NCI-H526 (cell line): ENCODE measurements at places on chromosomes 11 and 22.

- no peak for DNase-seq
Measured at GRCh38 chr11:117643606-117644300, 153.3 kb downstream of the DSCAML1 start.

DNA sequence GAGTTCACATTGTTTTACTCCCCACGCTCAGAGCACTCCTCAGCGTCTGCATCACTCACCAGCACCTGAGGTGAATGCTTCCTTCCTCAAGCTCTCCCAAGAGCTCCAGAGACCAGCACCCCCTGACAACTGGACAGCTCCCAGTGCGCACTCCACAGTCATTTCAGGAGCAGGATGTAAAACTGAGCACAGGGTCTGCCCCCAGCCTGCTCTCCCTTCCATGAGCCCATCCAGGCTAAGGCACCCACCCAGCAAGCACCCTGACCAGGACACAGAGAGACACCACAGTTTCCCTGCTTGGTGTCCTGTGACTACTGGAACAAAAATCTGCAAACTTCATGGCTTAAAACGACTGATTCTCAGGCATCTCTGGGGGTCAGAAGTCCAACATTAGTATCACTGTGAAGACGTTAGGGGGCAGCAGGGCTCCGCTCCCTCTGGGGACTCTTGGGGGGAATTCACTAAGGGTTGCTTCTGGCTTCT, 3.3 kb downstream of the SCGB1D2 start:
- DNase-seq: no peak

GRCh38 chr11:115926601-115927000, 422.4 kb upstream of the CADM1 start:
- DNase-seq: no peak

GRCh38 chr11:8800520-8801110, 110.4 kb upstream of the AKIP1 start:
- DNase-seq: no peak

GRCh38 chr11:18193010-18193409, 20.4 kb downstream of the MRGPRX4 start:
- no peak for DNase-seq

DNA sequence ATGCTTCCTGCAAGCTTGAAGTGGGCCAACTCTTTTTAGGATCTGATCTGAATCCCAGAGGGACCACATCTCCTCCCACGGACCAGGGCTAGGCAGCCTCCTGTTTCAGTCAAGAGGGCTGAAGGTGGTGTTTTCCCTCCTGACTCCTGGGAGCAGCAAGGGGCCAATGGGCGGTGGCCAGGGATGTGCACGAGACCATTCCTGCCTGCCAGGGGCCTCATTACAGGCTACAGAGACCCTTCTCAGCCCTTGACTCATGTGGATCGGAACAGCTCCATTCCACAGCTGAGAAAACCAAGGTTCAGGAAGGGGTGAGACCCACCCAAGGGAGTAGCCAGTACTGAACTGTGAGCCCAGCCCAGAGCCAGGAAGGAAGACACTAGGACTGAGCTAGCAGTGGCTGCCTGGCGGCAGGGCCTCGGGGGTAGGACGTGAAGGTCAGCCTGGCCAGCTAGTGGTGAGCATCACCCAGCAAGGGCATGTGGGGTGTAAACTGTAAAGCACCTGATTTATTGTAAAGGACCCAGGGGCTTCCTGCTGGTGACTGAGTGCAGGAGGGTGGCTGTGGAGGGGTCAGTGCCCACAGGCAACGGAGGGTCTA, 3.4 kb upstream of the P2RY6 start:
- no peak for DNase-seq

GRCh38 chr22:28670756-28671155, 8.9 kb downstream of the TTC28 start:
- DNase-seq: no peak

- peak; percentile 71 for DNase-seq
Measured at GRCh38 chr22:36470162-36470993, 11.1 kb downstream of the TXN2 start.

- no peak for DNase-seq
Measured at GRCh38 chr22:38244106-38244505, 28.7 kb downstream of the TMEM184B start.

DNA sequence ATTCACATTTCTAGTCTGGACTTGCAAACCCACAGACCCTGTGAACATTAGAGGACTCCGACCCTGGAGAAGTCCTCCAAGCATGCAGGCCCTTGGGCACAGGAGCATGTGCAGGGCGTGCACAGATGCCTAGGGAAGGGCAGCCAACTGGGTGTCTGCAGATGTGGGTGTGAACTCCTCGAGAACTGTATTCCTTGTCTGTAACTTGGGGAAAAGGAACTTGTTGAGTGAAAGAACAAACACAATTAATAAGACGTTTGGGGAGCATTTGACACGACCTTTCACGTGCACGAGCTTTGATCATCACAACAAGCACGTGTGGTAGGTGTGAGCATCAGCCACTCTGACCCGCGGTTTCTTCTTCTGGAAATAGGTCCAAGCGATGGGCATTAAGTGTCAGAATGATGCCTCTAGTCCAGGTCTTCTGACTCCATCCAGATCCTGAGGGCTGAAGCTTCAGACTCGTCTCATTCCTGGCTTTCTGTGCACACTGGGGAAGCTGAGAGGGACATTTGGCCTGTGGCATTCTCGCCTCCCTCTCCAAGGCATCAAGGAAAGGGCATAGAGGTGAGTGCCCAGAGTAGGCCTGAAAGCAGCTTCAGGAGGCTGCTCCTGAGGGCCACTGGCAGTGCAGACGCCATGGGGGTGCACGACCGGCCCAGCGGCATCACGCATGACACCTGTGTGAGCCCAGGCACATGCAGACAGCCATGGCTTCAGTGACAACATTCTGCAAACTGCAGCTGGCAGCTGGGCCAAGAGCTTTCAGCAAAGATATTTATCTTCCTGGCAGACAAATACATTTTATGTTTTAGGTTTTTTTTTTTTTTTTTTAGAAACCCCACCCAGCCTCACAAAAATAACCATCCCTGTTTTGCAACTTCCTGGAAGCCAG, 32.5 kb downstream of the ALX4 start:
- DNase-seq: no peak

GRCh38 chr11:68003846-68004550, at the start of gene UNC93B1:
Gene UNC93B1 (minus strand): TSS chr11:68004097. CDS start chr11:68004043, 54 bp downstream.
- peak; percentile 57 for DNase-seq
